ENCODE measurements at places on chromosomes 7 and 10. TPM values are rescaled to one million over a fixed set of nuclear protein-coding genes. Genes with fewer than 3 reads are reported as not detected.

ITGA8 gene
- under 0.01 TPM for total RNA-seq

OR13A1 gene
- total RNA-seq: not detected

CYP2C9 gene
- not detected for total RNA-seq

TMEM176B gene
- total RNA-seq: not detected

NEURL1 gene
- 0.34 TPM for total RNA-seq

IL15RA gene
- 1.00 TPM for total RNA-seq

FKBP6 gene
- total RNA-seq: not detected

ANLN gene
- total RNA-seq: 127 TPM

GNG11 gene
- total RNA-seq: 36.2 TPM

KCNH2 gene
- total RNA-seq: not detected

GATA3 gene
- total RNA-seq: not detected

UTF1 gene
- total RNA-seq: not detected

Measured in melanocyte of skin (primary cell).